Epithelial cell of proximal tubule (primary cell): ENCODE measurements at places on chromosomes 11 and 22.
A peak's percentile ranks its signal among the peaks of the same experiment; 100 is the strongest.

DNA sequence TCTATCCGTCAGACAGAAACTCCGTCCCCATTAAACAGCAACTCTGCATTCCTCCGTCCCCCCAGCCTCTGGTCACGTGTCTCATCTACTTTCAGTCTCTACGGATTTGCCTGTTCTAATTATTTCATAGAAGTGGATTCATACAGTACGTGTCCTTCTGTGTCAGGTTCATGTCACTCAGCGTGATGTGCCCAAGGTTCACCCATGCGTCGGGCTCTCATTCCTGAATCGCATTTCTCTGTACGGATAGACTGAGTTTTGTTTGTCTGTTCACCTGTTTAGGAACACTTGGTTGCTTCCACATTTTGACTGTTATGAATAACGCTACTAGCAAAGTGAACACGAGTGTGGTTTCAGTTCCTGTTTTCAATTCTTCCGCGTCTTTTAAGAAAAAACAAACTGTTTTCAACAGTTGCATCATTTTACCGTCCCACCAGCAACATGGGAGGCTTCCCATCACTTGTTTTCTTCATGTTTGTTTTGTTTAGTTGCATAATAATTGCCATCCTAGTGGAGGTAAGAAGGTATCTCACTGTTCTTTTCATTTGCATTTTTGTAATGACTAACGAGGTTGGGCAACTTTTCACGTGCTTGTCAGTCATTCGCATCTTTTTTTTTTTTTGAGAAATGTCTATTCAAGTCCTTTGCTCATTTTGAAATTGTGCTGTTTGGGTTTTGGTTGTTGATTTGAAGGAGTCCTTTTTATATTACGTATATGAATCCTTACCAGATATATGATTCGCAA is 8.9 kb upstream of the NLRP6 start:
- peak; percentile 22 for DNase-seq

- no peak for DNase-seq
These were observed 2.8 kb downstream of the SSRP1 start for GRCh38 chr11:57332694-57333440.

GRCh38 chr11:72863916-72864315 is 49.7 kb downstream of the ATG16L2 start:
- no peak for DNase-seq

DNA sequence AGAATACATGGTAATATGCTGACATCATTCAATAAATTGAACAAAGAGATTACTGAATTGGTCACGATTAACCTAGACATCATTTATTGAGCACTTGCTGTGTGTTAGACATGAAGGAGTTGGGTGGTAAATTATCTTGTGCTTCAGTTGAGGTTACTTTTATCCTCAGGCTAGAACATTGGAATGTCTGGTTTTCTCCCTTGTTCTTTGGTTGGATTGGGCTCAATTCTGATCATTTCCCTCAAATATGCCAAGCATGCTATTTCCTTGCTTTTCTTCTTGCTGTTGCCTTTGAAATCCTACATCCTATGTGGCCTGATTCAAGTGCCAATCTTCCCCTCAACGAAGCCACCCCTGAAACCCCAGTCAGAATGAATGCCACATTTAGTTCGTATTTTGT is 65.8 kb downstream of the DEUP1 start:
- no peak for DNase-seq

DNA sequence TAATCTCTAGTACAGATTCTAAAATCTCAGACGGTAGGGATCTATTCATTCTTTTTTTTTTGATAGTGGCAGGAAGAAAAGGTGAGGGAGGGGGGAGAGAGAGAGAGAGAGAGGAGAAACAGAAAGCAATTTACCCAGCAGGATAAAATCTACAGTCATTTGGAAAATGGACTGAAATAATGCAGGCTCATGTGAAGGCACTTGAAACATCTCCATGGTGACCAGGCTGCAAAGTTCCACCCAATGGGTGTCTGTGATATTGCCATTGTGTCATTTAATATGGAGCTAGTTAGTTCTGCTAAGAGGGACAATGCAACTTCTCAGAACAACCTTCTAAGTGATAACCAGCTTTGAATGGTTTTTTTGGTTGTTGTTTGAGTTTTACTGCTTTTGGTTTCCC is 165.2 kb upstream of the RAG2 start:
- DNase-seq: no peak

DNA sequence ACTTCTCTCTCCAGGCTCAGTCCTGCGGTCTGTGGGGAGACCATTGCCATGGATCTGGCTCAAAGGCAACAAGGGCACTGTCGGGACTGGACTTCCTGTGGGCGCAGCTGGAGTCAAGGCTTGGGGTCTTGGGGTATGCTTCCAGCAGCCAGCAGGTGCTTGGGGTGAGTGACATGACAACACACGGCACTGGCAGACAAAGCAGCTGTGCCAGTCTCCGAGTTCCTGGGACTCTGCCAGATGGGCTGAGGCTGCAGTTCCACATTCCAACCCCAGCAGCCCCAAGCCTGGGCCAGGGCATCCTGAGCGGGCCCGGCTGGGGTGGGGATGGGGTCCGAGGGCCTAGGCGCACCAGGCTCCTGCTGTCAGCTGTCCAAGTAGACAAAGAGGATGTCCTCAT is 12.3 kb downstream of the GUCD1 start:
- no peak for DNase-seq

- no peak for DNase-seq
These were observed 25.5 kb downstream of the FCHSD2 start for GRCh38 chr11:73116636-73117035.

DNA sequence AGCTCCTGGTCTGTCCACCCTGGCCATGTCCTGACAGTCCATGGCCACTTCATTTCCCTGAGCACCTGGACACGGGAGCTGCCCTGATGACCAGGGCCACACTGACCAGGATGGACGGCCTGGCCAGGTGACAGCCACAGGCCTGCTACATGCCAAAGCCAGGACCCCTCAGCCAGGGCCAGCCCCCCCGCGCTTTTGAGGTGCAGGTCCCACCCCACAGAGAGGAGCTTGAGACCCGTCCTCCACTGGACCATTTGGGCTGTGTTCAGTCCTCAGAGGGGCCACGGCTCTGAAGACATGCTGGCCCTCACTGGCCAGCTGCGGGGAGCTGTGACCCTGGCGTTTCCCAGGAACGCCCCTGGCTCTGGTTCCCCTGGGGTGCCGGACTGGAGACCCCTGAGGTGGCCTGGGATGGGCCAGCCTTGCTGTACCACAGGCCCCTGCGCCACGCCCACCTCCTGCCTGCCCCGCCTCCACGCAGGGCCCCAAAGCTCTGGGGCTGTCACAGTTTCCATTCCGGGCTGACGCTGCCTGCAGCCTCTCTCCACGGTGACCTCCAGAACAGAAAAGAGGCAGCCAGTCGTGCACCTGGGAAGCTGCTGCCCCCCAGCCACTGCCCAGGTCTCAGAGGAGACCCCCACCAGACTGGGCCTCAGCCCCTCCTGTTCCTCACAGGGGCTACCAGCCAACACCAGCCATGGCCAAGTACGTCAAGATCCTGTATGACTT is 18.2 kb downstream of the EPS8L2 start:
- no peak for DNase-seq

DNA sequence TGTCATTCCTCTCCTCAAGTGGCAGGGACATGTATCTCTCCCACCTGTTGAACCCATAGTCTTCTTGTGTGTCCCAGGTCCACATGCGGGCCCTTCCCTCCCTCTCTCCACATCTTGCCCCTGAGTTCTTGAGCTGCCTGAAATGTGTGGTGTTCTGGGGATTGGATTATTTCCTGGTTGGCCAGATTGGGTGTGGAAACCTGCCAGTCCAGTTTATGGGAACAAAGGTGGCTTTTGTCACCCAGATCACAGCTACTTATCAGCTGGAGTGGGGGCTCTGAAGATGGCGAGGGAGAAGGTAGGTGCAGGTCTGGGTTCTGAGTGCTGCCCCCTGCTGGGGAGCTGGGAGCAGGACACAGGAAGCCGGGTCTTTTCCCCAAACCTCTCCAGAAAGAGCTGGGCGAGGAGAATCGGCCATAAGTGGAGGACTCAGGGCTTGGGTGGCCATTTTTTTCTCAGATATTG is 14.2 kb downstream of the DTX4 start:
- DNase-seq: no peak

GRCh38 chr11:6617315-6617781 is 1.9 kb downstream of the TPP1 start:
- no peak for DNase-seq

DNA sequence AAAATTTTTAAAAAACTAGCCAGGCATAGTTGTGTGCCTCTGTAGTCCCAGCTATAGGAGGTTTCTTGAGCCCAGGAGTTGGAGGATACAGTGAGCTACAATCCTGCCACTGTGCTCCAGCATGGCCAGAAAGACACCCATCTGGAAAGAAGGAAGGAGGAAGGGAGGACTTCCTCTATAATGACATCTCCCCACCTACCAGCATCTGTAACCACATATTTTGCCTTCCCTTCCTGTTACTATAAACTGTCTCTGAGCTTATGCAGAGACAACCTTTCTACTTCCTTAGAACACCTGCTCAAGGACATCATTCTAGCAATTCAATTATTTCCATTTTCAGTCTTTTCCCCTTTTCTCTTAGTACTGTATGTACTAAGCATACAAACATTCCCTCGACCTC is 2.2 kb upstream of the NUP160 start:
- no peak for DNase-seq

DNA sequence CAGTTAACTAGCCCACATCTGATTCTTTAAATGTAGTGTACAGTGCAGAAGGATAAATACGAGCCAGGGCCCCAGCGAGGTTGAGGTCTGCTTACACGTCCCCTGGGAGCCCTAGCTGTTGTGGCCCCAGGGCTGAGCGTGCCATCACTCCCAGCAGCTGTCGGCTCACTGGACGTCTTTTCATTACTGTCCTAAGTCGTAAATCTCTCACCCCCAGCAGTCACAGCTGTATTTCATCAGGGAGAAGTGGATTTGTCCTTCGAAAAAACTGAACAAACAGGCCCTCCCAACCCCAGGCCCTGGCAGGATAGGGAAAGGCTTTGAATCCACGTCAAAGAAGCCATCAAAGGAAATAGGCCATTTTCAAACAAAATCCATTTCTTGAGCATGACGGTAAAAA is 110.4 kb upstream of the CSNK2A3 start:
- no peak for DNase-seq

- peak; percentile 49 for DNase-seq
These were observed 16.0 kb downstream of the PRR5L start for GRCh38 chr11:36311926-36312595.

DNA sequence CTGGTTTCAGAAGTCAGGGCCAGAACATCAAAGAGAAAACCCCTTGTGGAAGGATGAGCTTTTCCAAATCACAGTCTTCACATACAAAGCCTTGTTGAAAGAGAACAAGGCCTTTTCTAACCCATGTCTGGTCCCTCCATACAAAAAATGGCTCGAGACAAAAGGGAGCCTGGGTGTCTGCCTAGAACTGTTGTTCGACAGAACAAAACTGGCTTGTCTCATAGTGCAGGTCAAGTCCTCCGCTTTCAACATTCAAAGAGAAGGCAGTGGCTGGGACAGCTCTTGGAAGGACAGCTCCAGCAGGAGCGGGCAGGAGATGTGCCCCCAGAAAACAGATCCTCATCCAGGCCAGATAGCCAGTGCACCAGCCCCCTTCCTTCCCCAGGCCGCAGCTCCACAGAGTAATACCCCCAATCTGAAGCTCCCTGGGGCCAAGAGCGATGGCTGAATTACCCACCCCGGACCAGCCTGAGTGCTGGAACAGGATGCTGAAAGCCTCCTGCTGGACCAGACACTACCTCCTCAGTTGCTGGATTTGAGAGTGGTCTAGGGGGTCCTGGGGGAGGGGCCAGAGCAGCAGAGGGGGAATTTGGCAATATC is 27.6 kb downstream of the USH1C start:
- DNase-seq: no peak

DNA sequence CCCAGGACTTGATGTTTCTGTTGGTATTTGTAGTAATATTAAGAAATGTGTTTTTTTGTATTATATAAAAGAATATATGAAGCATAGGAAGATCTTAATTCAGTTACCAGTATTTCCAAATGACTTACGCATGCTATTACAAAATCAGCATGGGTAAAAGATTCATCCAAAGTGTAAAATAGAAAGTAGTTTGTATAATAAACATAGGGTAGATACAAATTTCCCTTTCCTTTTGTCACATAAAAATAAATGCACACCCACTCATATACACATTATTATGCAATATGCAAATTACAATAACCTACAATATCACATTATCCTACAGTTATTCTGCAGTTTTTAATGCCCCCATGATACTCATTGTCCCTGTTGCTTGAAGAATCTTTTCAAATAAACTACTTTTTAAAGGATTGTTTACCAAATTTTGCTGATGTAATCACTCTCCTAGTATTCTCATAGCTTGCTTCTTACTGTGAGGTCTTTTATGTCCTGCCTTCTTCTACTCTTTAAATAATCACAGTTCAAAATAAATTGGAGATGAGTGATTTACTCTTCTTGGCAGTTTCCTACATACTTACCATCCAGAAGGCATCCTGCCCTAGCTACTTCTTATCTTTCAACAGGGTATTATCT is 244.0 kb downstream of the CASP12 start:
- no peak for DNase-seq

- no peak for DNase-seq
These were observed 304.0 kb upstream of the ANO3 start for GRCh38 chr11:26027887-26028286.

DNA sequence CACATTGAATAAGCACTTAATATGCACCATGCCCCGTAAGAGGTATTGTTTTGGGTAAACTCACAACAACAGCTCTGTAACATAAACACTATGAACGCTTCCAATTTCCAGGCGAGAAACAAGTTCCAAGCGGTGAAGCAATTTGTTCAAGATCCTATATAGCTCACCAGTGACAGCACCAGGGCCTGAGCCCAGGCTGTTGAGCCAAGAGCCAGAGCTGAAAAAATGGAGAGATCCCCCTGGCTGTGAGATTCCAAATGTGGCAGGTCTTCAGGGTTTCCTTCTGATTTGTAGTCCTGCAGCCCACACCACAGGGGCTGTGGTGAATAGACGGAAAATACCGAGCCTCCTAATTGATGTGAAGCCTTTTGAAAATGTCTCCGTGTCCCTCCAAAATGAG is 268.0 kb upstream of the KIRREL3 start:
- no peak for DNase-seq

GRCh38 chr22:49328118-49328475 is 499.6 kb downstream of the BRD1 start:
- DNase-seq: no peak

GRCh38 chr11:121029153-121029552 is 5.3 kb downstream of the TBCEL start:
- no peak for DNase-seq

- DNase-seq: no peak
These were observed 98.6 kb downstream of the FEZ1 start for GRCh38 chr11:125397421-125397820.
